ENCODE measurements at places on chromosomes 16 and 17.

GRCh38 chr17:72151565-72152386 is 31.0 kb downstream of the SOX9 start:
- DNase-seq: no peak

DNA sequence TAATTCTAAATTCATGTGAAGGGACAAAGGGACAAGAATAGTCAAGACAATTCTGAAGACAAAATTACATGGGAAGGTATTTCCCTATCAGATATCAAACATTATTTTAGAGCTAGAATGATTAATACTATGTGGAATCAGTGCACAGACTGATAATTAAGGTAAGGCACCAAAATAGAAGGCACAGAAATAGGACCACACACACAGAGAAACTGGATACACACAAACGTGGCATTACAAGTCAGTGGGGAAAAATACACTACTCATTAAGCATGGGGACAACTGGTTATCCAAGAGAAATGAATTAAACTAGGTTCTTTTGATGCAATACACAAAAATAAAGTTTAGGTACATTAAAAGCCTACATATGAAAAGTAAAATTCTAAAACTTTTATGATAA is 132.8 kb upstream of the NETO2 start:
- DNase-seq: no peak

DNA sequence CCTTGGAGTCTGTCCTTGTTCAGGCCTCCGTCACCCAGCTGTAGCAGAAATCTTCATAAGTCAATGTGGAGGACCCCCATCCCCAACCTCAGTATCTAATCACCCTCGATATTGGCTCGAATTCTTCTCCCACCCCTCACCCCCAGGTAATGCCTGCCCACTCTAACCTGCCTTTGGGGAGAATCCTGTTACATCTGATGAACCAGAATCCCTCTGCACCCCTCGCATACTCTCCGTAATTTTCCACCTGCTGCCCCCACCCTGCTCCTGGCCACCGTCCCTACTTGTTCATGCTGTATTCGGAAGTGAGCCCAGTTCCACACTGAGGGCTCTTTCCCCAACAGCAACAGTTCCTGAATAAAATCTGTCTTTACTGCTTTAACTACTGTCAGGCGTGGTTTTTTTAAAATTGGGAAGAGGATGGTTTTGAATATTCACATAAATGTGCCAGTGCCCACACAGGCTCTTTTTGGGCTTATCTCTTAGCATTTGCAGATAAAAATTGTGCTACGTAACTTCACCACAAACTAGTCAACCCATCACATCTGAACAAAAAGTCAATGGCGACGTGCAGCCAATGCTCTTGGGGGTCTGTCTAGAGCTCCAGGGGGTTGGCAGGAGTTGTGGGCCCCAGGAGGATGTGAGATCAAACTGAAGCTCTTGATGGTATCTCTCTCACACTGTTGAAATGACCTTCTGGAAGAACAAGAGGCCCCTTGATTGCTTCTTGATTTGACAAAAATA is 73.7 kb downstream of the NETO2 start:
- DNase-seq: no peak

GRCh38 chr16:25060920-25061319 is 45.8 kb upstream of the ARHGAP17 start:
- DNase-seq: no peak

- DNase-seq: no peak
Observed at GRCh38 chr17:80311216-80311827, 50.7 kb downstream of the RNF213 start.

DNA sequence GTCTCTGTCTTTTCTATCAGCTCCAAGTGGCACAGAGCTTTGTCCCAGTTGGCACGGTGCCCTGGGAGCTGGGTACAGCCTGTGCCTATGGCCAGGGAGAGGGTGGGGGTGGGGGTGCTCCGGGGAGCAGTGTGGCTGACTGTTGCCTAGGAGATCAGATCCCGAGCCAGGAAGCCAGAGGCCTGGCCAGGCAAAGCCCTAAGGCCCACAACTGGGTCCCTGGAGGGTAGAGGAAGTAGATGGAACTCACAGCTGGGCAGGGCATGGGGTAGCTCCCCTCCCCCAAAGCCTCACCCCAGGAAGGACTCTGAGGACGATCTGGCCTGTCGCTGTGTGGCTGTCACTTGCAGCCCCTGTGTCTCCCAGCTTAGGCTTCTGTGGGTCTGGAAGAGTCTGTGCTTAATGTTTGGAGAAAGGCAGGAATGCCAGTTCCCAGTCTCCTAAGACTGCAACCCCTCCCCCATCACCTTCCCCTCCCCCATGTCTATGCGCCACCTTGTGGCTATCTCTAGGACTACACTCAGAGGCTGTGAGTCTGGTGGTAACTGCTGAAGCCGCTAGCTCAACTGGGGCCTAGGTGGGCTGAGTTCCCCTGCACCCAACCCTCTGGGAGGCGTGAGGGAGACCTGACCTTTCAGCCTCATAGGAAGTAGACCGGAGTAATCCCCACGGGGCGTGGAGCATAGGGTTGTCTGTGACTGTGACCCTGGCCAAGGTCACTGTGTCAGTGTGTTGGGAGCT is 12.6 kb downstream of the THRA start:
- DNase-seq: no peak

GRCh38 chr17:38430822-38431221 is 2.6 kb downstream of the ARHGAP23 start:
- DNase-seq: no peak
